Skeletal muscle cell (primary cell): ENCODE measurements at places on chromosomes 6 and 20.

- peak; percentile 14 for DNase-seq
These were observed 102.3 kb downstream of the RPP40 start for GRCh38 chr6:4901386-4902061.

DNA sequence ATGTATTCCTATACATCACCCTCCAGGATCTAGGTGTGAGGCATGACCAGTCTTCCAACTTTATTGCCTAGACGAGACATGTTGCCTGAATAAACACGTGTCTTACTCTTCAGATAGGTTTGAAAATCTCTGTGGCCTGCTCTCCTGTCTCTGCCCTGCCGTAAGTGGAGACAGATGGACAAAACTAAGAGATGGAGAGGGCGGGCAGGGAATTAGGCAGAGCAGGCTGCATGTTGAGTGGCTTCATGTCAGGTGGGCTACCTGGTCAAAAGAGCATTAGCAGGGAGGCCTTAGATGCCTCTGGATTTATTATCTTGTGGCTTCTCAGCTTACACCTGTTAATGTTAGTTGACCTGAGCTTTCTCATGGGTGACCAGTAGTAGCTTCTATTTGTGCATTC is 59.0 kb upstream of the TULP4 start:
- no peak for DNase-seq

- no peak for DNase-seq
These were observed 174.4 kb upstream of the FOXA2 start for GRCh38 chr20:22758815-22759214.

- no peak for DNase-seq
These were observed 23.2 kb downstream of the TREM1 start for GRCh38 chr6:41263267-41263666.

- DNase-seq, result no peak
These were observed 52.7 kb upstream of the ELMO2 start for GRCh38 chr20:46458866-46459750.

GRCh38 chr20:19758501-19759331 is 658 bp downstream of the RIN2 start:
- DNase-seq, result no peak

- no peak for DNase-seq
These were observed 182.6 kb upstream of the MOCS1 start for GRCh38 chr6:40116832-40117231.

DNA sequence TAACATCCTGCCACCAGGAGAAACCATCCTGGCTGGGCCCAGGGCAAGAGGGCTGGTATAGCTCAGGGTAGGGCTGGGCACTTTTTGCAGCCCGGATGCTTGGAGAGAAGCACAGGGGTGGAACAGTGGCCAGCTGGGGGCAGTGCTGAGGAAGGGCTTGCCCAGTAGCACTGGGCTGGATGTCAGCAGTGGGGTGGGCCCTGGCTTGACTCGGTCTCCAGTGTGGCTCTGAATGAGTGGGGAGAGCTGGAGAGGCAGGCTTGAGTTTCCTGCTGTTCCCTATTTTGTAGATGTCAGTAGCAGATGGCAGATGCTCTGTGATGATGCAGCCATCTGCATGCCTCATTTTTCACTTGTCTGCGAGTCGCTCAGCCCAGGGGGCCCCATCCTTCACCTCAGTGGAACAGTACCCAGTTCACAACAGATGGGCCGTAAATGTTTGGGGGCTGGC is 56.3 kb upstream of the TULP1 start:
- DNase-seq, result no peak

GRCh38 chr6:150600301-150601017 is 774 bp downstream of the PLEKHG1 start:
- DNase-seq, result no peak

DNA sequence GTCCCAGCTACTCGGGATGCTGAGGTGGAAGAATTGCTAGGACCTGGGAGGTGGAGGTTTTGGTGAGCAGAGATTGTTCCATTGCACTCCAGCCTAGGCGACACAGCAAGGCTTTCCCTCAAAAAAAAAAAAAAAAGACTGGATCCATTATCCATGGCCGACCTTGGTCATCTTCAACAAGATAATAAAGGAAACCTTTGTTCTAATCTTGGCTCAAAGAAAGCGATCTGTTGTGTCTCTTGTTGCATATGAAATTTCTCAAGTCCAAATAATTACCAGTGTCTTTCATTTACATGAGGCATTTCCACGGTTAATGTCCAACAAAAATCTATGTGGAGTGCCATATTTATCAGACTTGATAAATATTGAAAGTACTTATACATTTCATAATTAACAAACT is 23.7 kb upstream of the KIF16B start:
- DNase-seq, result no peak

- DNase-seq, result no peak
These were observed 19.7 kb upstream of the EFHC1 start for GRCh38 chr6:52400313-52401041.

DNA sequence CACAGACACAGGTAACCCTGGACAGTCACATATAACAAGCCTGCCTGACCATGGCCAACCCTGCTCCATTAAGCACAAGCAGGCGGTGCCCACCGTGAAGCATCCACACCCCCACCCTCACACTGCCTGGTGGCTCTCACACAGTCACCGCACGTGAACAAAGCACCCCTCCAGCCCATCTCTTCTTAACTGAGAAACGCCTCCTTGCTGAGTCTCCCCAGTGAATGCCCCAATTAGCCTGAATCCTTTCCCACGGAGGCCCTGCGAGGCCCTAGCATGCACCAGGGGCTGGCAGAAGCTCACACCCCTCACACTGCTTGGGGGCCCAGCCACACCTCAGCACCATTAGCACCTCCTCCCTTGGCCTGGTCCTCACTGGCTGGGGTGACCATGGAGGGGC is 72.3 kb downstream of the GRM4 start:
- no peak for DNase-seq

GRCh38 chr20:43955750-43956191 is 41.1 kb downstream of the TOX2 start:
- DNase-seq, result no peak

GRCh38 chr6:111524735-111525134 is 41.7 kb upstream of the REV3L start:
- DNase-seq, result no peak

DNA sequence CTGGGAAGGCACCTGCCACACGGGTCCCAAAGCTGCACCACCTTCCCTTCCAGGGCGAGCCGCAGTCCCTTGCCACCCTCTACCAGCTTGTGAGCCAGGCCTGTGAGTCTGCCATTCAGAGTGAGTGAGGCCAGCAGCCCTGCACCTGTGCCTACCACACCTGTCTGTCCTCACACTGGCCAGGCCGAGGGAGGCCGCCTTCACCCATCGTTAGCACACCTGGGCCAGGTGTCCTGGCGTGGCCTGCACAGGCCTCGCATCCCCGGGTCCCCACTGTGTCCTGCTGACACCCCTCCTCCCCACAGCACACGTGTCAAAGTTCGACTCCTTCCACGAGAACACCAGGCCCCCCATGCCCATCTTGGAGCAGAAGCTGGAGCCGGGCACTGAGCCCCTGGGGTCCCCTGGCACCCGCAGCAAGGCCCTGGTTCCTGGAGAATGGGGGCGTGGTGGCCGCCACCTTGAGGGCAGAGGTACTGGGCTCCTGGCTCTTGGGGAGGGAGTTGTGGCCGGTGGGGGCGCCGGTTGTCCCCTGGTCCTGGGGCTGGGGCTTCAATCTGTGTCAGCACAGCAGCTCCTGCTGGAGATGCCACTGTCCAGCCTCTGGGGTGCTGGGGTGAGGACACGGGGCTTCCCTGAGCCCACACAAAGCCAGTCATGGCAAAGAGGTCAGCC is 33.0 kb downstream of the CHRNA4 start:
- no peak for DNase-seq

DNA sequence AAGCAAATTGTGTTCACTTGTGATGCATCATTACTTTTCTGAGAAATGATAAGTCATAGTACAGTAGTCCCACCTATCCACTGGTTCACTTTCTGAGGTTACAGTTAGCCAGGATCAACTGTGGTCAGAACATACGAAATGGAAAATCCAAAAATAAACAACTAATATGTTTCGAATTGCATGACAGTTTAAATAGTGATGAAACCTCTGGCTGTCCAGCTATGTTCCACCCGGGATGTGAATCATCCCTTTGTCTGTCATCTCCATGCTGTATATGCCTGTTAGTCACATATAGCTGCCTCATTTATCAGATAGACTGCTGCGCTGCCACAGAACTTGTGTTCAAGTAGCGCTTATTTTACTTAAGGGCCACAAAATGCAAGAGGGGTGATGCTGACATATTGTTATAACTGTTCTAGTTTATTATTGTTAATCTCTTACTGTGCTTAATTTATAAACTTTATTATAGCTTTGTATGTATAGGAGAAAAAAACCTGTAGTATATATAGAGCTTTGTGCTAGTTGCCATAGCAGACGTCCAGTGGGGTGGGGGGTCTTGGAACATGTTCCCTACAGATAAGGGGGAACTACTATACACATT is 29.2 kb downstream of the AFDN start:
- peak; percentile 94 for DNase-seq

- DNase-seq, result no peak
These were observed 2.7 kb downstream of the PCMTD2 start for GRCh38 chr20:64258071-64258823.

DNA sequence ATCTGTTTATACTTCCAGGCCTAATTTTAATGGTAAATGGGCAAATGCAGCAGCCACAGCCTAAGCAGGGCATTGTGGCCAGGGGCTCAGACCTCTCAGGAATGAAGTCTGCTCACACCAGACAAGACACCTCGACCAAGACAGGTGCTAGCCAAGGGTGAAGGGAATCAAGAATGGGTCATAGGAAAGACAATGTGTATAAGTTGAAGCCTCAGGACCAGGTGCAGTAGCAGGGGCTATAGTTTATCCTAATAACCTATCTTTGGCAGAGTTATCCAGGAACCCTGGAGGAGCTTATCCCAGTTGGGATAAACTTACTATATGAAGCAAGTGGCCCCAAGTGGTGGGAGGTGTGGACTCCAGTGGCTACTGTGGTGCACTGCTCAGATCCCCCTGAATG is 165.0 kb upstream of the TAB2 start:
- DNase-seq, result no peak

DNA sequence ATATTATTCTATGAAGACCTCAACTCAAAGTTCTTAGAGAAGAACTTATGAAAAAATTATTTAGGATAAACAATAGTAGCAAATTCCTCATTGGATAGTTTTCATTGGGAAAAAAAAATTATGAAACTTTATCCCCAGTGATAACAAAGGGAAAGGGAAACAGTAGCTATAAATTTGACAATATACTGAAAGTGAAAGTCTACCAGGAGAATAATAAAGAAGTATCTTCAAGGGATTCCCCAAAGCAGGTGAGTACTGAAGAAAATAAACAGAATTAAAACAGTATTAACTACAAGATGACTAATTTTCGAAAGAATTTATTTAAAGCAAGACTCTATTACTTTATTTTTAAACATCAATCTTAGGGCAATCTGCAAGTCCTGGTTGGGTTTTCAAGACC is 56.4 kb downstream of the REPS1 start:
- no peak for DNase-seq
